ENCODE measurements at places on chromosomes 2 and 18.

GRCh38 chr2:10160203-10160955, 37.8 kb downstream of the RRM2 start:
- DNase-seq = no peak

GRCh38 chr2:28263690-28264089, 129.0 kb upstream of the FOSL2 start:
- DNase-seq = no peak

GRCh38 chr2:227007940-227008339, 156.1 kb downstream of the COL4A4 start:
- no peak for DNase-seq

DNA sequence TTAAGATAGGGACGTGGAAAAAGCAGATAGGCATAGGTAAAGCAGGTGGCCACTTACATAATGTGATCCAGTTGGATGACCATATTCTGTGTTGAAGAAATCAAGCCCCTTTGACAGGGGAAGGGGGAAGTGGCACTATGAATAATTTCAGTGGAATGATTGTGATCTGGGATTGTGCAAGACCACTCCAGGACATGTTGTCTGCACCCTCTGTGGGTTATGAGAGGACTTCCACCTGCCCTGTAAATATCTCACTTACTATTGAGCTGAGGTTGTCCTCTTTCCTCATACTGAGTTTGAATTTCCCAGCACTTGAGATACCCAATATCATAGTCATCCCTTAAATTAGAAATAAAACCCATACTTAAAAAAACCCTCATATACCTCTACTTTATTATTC, 220.7 kb downstream of the IRS1 start:
- no peak for DNase-seq

- DNase-seq = no peak
These were observed 1073.1 kb upstream of the FANCL start for GRCh38 chr2:59314031-59314766.

- no peak for DNase-seq
These were observed 476.3 kb downstream of the SOX11 start for GRCh38 chr2:6168485-6168884.

GRCh38 chr2:214631406-214631805, 178.1 kb downstream of the BARD1 start:
- DNase-seq = no peak

GRCh38 chr2:174054926-174055325, 89.8 kb upstream of the SP3 start:
- DNase-seq = no peak

GRCh38 chr2:23241121-23241520, 143.9 kb upstream of the KLHL29 start:
- DNase-seq = no peak

- DNase-seq = no peak
These were observed 124.8 kb upstream of the CXCR4 start for GRCh38 chr2:136242687-136243277.

GRCh38 chr2:37602040-37602439, 69.4 kb downstream of the CDC42EP3 start:
- DNase-seq = no peak

- no peak for DNase-seq
These were observed 2.4 kb downstream of the RAB17 start for GRCh38 chr2:237588044-237588696.

DNA sequence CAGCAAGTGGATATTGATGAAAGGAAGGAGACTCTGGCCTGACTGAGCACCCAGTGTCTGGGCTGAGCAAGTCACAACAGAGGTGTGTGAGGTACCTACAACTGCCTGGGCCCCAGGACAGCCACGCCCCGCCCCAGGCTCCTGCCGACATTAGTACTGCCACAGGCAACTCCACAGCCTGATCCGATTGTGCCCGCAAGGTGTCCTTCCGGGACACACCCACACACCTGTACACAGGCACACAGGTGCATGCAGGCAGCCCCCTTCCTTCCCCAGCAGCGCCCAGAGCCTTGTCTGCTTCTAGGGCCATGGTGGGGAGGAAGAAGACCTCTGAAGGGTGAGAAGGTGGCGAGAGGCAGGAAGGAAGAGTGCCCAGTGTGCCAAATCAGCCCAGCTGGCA, 83.6 kb downstream of the TNS1 start:
- DNase-seq = no peak

GRCh38 chr2:119756837-119757236, 2.9 kb upstream of the PTPN4 start:
- no peak for DNase-seq

- peak; percentile 14 for DNase-seq
These were observed 7.7 kb downstream of the SLC4A3 start for GRCh38 chr2:219634951-219635751.

GRCh38 chr2:41902897-41903296, 144.9 kb upstream of the PKDCC start:
- no peak for DNase-seq

DNA sequence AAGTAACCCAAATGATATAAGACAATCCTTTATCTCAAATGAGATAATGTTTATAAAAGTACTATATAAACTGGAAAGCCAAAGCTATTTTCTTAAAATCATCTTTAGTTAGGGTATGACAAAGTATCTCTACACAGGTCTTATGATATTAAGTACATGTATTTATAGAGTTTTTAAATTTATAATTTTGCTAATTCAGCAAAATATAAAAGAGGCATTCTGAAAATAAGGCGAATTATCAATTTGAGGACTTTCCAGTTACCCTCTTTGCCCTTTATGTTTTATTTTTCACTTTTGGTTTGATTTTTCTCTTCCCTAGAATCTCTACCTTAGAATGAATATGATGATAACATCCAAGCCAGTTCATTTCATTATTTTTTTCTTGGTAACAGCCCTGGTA, 115.2 kb downstream of the ZNF521 start:
- no peak for DNase-seq

DNA sequence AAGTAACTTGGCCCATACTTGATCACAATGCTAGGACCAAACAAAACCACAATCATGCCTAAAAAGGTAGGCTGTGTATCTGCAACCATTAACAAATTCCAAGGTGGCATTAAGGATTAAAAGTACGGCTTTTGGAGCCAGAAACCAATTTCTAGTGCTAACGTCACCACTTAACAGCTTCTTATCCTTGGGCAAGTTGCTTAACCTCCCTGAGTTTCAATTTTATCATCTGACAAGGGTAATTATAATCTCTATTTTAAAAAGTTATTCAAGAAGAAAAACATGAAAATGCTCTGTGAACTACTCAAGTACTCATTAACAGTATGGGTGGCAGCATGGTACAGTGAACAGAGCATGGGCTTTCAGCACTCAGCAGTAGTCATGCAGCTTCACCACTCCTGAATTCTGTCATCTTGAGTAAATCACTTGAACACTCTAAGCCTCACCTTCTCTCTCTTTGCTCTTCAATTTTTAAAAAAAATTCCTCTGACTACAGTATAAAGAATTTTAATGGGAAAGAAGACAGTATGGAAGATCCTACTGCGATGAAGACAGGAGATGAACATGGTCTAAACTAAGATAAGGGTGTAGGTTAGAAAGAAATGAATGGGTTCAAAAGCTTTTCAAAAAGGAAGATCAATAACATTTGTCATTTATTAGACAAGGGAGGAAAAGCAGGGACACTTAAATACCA, 69.2 kb downstream of the SS18 start:
- DNase-seq = no peak

- DNase-seq = no peak
These were observed 68.8 kb upstream of the TACR1 start for GRCh38 chr2:75268112-75268511.

GRCh38 chr2:238501311-238501710, 74.6 kb downstream of the ASB1 start:
- no peak for DNase-seq

DNA sequence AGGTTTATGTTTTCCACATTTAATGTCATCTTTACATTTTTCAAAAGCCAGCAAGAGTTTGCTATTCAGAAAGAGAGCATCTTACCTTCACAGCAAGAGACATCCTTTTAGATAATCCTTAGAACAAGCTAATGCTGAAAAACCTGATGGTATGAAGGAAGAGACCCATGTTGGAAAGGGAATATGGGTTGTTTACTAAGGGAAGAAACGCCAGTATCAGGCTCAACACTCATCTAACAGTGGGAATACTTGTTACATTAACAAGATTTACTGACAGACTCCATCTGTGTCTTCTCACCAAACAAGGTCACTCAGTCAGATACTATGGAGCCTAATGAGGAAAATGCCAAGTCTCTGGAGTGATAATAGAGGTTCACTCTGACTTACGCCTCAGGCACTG, 1474.1 kb upstream of the SLC39A10 start:
- no peak for DNase-seq

DNA sequence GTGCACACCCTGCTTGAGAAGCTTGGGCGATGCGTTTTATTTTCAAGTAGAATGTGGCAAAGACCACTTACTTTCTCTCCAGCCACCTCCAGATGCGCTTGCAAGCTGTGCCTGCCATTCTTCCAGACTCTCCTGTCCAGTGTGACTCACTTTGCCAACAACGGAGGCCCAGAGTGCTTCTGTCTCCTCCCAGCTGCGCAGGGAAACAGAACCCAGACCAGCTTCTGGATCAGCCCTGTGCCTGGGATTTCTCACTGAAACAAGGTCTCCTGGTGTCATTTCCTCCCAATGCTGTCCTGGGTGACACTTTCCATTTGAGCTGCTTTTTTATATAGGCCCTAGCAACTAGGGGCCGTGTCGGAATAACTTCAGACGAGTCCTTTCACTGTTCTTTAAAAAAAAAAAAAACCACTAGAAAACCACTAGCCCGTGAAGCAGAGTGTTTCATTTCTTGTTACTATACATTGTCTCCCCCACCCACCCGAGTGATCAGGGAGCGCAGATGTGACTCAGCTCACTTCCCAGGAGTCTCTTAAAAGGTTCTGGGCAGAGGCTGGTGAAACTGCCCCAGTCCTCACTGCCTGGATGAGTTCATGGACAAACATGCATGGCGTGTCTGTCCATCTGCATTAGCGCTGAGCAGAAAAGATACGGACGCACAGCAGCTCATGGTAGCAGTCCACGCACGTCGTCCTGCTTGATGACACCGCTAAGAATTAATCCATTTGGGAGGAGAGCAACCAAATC, 25.3 kb upstream of the RPL31 start:
- DNase-seq = peak; percentile 79

DNA sequence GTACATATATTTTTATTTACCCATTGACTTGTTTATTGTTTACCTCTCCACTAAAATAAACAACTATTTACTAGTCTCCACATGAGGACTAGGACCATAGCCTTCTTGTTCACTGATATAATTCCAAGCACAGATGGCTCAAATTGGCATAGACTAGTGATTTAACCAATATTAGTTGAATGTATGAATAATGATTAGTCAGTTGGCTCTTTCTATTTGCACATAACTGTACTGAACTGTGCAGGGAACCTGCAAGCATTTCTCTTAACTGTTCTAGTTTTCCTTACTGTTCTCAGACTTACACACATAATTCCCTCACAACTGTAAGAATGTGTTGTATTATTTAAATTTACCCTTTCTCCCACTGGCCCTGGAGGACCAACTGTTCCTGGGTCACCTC, 91.9 kb downstream of the COL3A1 start:
- DNase-seq = no peak

DNA sequence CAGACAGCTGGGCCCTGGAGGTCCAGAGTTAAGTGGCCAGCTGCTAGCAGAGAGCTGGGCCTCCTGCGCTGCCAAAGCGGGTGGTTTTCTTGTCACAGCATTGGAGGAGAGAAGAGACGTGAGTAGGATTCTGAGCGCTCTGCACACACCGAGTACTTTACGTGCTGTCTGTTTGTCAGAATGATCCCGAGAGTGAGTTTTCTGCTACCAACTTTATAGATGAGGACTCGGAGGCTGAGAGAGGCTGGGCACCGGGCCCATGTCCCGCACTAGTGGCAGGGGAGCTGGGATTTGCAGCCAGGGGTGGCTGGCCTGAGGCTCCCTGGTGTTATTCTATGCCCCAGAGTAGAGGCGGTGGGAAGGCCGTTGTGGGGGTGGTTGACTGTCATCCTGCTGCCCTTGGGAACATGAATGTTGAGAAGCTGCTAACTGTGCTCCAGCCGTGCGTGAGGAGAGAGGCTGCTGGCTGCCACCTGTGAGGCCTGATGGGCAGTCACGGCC, 36.3 kb upstream of the MBP start:
- DNase-seq = no peak

DNA sequence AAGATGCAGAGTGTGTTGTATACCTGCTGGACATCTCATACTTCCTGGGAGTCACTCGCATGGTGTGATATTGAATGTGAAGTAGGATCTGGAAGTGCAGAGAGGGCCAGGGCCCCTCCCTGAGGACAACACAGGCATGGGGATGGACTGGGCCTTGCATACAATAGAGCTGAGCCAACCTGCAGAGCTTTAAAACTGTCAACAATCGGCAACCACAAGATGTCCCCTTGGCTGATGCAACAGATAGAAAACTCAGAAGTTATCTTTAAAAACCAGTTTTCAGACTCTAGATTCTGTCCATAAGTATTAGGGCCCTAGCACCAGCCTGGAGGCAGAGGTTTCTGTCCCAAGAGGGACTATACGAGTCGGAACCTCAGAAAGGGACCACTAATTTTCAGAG, 19.7 kb downstream of the EVA1A start:
- no peak for DNase-seq

DNA sequence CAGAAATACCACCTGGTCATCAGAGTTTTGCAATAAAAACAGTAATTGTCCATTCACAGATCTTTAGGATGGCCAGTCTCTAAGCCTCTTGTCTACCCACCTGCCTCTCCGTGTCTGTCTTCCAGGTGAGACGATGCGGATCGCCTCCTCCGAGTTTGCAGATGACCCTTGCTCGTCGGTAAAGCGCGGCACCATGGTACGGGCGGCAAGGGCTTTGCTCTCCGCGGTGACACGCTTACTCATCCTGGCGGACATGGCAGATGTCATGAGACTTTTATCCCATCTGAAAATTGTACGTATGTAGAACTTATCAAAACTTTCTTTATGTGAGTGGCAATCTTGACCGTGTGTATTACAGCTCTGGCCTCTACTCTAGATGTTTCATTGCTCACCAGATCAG, 345.0 kb downstream of the CTNNA2 start:
- no peak for DNase-seq

- DNase-seq = no peak
These were observed 25.5 kb upstream of the RALBP1 start for GRCh38 chr18:9449600-9450414.

- DNase-seq = peak; percentile 53
These were observed 89.4 kb upstream of the TAF1B start for GRCh38 chr2:9753665-9754531.

- no peak for DNase-seq
These were observed 1438.0 kb upstream of the ZEB2 start for GRCh38 chr2:145957929-145958328.

GRCh38 chr18:21387886-21388285, 145.9 kb downstream of the GREB1L start:
- DNase-seq = no peak

DNA sequence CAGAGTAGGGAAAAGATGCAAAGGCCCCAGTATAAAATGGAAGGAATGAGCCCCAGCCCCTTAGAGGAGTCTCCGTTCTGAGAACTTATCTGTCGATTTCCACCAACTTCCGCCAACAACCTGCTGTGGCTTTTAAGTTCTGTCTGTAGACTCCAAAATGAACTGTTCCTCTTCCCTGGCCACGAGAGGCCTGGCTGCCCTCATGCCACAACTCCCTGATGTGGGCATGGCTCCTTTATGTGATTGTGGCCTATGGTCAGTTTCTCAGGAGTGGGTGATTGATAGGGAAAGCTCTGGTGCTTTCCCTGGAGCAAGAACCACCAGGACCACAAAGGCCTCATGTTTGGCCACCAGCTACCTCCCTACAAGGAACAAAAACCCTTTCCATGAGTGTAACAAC, 18.8 kb upstream of the CD207 start:
- no peak for DNase-seq

GRCh38 chr2:138948070-138948539, 167.9 kb upstream of the NXPH2 start:
- DNase-seq = peak; percentile 6
